ENCODE measurements at places on chromosomes 5 and 9. TPM values are rescaled to one million over a fixed set of nuclear protein-coding genes. Genes with fewer than 3 reads are reported as not detected.

DNA sequence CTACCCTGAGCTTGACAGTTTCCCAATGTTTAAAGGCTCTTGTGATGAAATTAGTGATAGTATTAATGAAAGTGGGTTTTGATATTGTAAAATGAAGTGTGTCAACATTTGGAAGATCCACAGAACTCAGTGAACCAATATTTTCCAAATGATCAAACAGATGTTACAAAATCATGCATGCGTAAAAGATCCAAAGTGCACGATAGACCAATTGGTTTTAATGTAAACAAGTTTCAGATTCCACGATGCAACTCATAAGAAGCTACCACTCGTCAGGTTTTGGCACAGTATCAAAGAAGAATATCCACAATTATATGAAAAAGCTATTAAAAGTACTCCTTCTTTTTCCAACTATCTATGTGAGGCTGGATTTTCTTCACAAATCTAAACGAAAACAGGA lies 82.3 kb downstream of the SLC38A9 start:
- no peak for DNase-seq

GRCh38 chr9:91269907-91270491 lies 91.7 kb downstream of the AUH start:
- DNase-seq: no peak

DNA sequence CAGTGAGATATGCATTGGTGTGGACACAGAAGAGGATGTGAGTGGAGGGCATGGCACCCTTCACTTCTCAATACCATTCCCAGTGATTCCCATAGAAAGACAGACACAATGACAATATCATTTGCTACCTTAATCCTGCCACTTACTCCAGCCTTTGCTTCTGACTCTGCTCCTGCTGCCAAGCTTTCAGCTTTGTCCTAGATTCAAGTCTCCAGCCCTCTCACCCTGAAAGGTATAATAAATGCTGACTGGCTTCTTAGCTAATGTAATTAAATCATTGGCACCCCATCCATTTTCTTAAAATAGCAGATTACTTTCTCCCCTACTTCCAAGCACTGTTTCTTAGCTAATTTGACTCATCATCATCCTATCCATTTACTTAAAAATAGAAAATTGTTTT lies 41.1 kb upstream of the CDC42SE2 start:
- no peak for DNase-seq

- no peak for DNase-seq
These were observed 116.6 kb upstream of the VCAN start for GRCh38 chr5:83354958-83355357.

DNA sequence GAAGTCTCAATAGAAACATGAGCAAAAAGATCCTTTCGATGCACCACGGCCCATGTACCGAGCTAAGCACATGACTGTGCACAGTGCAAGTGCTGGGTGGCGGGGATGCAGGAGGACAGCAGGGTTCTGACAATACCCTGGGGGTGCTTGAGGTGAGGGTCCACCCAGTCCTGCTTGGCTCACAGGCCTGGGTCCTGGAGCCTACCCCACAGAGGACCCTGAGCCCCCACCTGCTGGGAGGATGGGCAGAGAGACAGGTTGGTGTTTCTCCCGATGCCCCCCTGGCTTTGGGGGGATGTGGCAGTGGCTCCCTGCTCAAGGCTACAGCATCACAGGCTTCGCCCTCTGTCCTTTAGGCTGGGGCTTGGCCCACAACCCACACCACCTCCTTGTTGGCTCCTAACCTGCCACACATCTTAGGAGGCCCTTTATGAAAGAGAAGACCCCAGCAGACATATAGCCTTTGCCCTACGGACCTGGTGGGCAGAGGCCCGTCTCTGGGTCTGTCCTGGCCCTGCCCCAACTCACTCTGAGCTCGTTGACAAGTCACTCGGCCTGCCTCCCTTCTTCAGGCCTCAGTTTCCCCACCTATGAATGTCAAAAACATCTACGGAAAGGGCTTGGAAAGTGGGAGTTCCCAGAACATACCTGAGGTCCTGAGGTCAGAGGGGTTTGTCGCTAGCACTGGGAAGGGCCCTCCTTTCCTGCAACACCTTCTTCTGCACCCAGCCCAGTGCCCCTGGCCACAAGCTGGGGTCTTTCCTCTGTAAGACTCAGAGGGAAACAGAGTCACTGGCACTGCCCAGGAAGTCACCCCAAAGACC lies 50.3 kb downstream of the BARX1 start:
- DNase-seq: no peak

DNA sequence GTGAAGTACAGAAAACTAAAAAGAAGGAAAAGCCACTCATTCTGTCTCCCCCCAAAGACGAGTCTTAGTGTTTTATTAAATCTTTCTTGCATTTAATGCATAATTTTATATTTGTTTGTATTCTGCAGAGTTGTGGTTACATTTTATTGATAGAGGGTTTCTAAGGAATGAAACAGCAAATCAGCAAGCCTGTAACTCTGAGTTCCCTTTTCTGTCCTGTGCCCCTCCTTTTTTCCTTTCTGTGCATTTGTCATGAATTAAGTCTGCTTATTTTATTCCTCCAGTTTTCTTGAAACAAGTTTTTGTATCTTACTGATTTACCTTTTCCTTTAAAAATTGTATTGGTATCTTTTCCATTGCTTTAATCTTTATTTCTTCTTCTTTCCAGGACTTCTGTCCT lies 132.8 kb downstream of the MUSK start:
- DNase-seq: no peak

GRCh38 chr5:169416583-169417196 lies 115.8 kb upstream of the SLIT3 start:
- DNase-seq: no peak

GRCh38 chr5:30850866-30851265 lies 342.6 kb upstream of the CDH6 start:
- DNase-seq: no peak

- DNase-seq: no peak
These were observed 63.2 kb downstream of the MEGF10 start for GRCh38 chr5:127353796-127354195.

Gene SPATA9
- not detected for total RNA-seq

Gene ADGRD2
- total RNA-seq: not detected

Data from activated naive CD8-positive, alpha-beta T cell treated with anti-CD3 and anti-CD28 coated beads for 36 hours (primary cell).